NCI-H748 treated with DMSO at 0.1 percent for 48 hours (cell line): ENCODE measurements at places on chromosomes 6 and 20.

GRCh38 chr20:14481863-14482262, 144.5 kb upstream of the FLRT3 start:
- no peak for DNase-seq

DNA sequence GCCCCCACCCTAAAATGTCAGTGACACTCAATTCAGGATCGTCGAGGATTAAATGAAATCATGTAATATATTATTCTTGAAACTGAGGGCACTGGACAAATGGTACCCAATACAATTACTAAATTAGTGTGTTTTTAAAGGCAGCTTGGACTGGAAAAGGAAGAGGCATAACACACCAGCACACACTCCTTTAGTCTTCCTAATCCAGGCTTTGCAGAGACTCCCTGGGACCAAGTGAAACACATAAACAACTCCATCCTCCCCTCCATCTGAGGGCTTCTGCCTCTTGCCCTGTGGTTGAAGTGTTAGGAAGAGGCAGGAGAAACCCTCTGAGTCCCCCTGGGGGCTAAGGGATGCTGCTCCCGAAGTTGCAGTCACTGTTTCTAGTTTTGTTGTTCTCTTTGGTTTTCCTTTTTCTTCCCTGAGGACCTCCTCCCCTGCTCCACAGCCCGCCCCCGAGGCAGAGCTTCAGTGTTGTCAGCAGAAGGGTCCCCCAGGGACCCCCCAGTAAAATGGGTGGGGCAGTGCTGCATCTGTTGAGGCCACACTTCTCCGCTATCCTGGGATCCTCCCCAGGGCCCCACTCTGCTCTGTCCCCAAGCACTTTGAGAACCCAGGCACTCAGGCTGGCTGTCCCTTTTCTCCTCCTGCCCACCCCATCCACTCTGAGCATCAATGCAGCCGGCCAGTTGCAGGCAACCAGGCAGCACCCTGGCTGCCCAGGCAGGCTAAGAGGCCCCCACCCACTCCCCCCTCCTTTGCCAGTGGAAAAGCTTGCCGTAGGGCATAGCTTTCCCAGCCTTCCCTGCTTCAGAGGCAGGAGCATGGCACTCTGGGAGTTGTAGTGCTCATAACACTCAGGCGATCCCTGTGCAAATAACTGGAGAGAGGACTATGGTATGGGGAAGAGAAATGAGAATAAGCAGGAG, 5.9 kb downstream of the TMEM63B start:
- peak; percentile 7 for DNase-seq

- no peak for DNase-seq
Measured at GRCh38 chr6:18823782-18824386, 436.7 kb downstream of the RNF144B start.

DNA sequence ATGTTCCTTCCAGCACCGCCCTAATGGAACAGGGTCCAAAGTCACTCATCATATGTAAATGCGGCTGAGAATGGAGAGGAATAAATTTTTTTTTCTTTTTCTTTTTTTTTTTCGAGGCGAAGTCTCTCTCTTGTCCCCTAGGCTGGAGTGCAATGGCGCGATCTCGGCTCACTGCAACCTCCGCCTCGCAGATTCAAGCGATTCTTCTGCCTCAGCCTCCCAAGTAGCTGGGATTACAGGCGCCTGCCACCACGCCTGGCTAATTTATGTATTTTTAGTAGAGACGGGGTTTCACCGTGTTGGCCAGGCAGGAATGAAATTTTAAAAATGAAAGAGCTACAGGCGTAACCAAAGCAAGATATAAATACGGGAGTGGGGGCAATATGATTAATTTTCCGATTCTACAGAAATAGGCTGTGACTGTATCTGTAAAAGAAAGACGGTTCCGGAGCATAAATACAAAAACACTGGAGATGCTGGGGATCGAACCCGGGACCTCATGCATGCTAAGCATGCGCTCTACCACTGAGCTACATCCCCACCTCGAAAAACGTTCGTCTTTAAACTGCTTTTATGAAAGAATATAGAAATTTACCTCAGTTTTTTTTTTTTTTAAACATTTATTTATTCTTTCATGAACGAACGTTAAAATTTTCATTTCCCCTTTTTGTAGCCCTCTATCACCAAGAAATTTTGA, 132.2 kb downstream of the GPX5 start:
- peak; percentile 65 for DNase-seq

DNA sequence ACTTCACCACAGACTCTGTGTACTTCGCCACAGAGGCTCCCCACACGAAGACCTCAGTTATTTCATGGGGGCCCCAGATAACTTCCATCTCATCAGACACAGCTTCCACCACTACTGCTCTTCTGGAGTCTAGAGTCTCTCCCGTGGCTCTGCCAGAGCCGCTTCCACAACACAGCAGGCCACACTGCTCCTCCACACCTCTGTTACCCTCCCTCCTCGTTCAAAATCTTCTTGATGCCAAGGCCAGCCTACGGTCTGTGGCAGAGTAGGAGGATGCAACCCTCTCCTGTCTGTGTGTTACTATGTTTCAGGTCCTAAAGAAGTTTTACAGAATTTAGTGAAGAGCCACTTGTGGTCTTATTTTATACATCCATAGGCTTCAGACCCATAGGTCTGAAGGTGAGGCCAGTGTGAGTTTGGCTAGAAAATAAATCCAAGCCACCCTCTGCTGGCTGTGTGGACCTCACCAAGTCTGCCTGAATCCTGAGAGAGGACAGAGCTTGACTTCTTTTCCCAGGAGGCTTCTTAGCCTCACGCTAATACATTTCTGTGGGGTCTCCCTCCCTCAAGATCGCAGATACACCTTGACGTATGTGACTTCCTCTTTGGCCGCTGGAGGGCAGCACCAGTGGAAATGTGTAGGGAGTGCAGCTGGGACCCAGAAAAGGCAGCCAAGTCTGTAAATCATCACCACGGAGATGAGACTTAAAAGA, 197.7 kb downstream of the FAXC start:
- no peak for DNase-seq

- DNase-seq: peak; percentile 75
Measured at GRCh38 chr20:3753098-3753497, 14.5 kb downstream of the ADISSP start.

DNA sequence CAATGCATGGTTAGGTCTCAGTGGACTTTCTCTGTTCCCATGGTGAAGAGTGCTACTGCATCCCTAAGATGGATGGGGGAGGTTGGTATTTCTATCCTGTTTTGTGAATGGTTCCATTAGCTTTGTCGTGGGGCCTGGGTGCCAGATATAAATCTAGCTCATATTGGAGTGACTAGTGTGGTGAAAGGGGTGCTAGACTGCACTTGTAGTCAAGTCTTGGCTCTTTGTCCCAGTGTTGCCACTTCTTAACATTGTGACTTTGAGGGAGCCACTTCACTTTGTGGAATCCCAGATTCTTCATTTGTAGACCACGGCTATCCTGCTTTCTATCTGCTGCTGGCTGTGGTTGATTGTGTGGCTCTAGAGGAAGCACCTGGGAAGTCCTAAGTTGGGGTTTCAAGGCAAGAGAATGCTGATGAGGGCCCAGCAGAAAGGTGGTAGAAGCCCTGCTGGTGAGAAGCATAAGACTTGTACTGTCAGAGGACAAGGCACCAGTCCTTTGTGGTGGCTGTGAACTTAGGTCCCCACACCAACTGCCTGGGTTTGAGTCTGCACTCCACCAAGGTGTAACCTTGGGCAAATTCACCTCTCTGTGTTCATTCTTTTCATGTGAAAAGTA, 44.1 kb downstream of the VAPB start:
- DNase-seq: no peak

- DNase-seq: peak; percentile 37
Measured at GRCh38 chr6:28709478-28710349, 184.0 kb downstream of the GPX5 start.

- DNase-seq: no peak
Measured at GRCh38 chr6:31204751-31205145, 34.3 kb upstream of the POU5F1 start.

GRCh38 chr20:59069026-59069425, 26.4 kb upstream of the PRELID3B start:
- no peak for DNase-seq

GRCh38 chr6:24054388-24054787, 71.6 kb upstream of the NRSN1 start:
- no peak for DNase-seq
